Activated naive CD4-positive, alpha-beta T cell (primary cell): ENCODE measurements at places on chromosomes 1 and 21.

DNA sequence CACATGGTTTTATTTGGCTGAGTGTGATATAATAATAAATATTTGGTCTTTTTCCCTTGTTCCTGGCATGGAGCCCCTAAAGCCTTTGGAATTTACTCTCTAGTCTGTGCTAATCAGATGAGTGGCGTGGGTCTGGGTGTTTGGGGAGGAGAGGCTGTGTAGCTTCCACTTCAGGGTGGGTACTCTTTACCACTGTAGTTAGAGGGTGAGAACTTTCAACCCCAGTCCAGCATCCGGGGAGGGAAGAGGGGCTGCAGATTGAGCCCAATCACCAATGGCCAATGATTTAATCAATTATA is 20.0 kb downstream of the USP25 start:
- DNase-seq = no peak

GRCh38 chr1:20149601-20150325 is 10.6 kb downstream of the PLA2G2F start:
- no peak for DNase-seq

GRCh38 chr1:30382496-30382895 is 340.9 kb downstream of the MATN1 start:
- DNase-seq = no peak

DNA sequence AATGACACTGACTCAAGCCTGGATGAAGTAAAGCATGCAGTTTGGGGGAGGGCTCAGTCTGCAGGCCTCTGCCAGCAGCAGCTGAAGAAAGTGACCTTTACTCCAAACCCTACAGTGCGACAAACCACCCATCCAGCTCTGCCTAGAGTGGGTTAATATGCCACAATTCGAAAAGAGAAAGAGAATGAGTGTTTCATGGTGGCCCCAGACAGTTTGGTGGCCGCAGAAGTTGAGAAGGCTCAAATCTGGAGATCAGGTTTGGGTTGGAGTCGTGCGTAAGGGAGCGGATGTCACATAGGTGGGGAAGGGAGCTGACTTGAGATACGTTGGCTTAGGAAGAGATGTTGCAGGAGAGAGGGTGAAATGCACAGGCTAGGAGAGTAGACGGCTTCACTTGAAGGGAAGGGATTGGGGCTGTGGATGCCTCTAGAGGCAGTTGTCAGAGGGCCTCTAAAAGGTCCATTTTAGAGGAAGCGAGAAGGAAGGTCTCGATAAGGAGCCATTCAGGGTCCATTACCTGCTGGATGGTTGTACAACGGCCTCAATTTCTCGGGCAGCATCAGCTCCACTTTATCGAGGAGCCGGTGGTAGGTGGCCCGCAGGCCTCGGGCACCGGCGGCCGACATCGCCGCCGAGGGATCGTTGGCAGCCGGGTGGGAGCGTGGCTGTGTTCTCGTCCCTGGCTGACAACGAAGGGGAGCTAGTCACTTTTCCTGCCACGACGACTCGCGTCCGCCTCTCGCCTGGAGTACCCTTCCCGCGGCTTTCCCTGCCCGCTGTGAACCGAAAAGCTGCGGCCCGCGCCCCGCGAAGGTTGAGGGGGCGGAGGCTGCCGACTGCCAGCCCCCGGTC is 1.0 kb upstream of the DCAF6 start:
- peak; percentile 9 for DNase-seq

GRCh38 chr1:23957096-23957495 is 2.5 kb upstream of the PNRC2 start:
- no peak for DNase-seq

GRCh38 chr1:182206626-182207239 is 145.2 kb upstream of the ZNF648 start:
- no peak for DNase-seq

DNA sequence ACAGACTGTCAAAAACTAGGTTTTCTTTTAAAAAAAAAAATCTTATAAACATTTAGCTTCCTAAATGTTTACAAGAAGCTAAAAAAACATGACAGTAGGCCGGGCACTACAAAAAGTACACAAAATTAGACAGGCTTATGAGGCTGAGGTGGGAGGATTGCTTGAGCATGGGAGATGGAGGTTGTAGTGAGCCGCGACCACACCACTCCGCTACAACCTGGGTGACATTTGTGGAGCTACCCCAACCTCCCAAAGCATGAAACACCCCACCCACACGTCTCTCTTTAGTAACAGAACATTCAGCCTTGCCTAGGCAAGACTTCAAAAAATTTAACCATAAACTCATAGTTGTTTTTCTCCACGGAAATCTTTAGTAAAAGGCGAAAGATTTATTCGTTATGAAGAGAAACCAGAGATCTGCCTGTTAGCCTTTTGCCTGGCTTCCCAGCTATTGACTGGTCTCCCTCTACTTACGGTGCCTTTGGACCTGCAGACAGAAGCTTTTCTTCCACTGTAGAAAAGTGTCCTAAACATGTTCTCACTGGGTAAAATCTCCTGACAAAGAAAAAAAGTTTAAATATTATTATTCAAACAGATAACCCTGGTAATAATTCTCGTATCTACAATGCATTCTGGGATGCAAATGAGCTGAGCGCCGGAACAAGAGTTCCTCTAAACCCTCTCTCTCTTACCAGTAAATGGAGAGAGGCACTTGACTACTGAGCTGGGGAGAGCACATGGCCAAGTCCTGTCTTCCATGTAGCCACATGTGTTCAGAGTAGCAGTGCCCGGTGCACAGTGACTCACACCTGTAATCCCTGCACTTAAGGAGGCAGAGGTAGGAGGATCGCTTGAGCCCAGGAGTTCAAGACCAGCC is 9.2 kb downstream of the RNU5D-1 start:
- DNase-seq = peak; percentile 54

- DNase-seq = no peak
Measured at GRCh38 chr1:27891196-27891889, 19.0 kb downstream of the THEMIS2 start.

DNA sequence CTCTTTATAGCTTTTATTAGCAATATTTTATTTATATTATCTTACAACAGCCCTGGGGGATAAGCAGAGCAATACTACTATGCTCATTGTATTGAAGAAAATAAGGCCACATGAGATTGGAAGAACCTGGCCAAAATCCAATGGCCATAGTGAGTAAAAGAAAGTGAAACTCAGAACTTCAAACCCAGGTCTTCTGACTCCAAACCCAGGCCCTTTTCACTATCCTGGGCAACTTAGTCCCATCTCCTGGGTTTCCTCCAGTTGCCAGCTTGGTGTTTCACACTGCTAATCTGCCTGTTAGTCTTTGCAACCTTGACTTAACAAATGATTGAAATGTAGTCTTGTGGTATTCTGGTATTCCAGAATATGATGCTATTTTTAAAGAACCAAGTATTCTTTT is 22.4 kb upstream of the EXO1 start:
- no peak for DNase-seq

GRCh38 chr1:11558276-11558675 is 79.3 kb downstream of the DISP3 start:
- DNase-seq = no peak

DNA sequence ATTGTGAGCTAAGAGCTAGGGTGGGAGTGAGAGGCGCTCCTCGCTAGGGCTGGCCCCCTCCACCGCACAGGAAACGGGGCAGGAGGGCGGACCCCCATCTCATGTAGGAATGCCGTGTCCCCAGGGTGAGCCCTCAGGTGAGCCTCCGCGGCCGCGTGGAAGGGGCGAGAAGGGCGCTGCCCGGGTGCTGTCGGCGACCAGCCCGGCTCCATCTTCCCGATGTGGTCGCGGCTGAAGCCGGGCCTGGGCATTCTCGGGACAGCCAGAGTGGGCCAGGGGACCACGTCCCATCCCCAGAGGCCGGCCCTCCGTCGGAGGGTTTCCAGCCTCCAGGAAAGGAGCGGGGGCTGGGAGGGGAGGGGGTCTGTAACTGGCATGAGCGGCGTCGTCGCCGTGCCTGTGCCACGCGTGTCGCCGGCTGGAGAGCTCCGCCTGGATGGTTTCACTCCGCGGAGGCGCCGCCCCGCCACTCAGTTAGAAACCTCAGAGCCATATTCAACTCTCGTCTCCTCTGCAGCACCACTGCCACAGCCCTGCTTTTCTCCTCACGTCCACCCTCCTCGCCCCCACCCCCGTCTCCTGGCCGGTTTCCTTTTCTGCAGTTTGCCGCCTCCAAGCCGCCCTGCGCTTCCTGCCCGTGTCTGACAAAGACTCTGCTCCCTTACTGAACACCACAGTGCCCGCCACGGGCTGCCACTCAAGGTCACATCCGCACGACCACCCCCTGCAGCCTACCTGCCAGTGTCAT is at the start of gene TMEM269:
Gene TMEM269, plus strand, starts transcription at position 46 of the 748 bp plus-strand sequence. CDS start 4,903 bp downstream, outside the sequence.
- no peak for DNase-seq

- no peak for DNase-seq
Measured at GRCh38 chr1:82858031-82858430, 1057.3 kb downstream of the ADGRL2 start.

GRCh38 chr1:180366371-180367068 is 135.9 kb downstream of the ACBD6 start:
- no peak for DNase-seq

GRCh38 chr1:214524824-214525223 is 26.6 kb downstream of the PTPN14 start:
- no peak for DNase-seq

DNA sequence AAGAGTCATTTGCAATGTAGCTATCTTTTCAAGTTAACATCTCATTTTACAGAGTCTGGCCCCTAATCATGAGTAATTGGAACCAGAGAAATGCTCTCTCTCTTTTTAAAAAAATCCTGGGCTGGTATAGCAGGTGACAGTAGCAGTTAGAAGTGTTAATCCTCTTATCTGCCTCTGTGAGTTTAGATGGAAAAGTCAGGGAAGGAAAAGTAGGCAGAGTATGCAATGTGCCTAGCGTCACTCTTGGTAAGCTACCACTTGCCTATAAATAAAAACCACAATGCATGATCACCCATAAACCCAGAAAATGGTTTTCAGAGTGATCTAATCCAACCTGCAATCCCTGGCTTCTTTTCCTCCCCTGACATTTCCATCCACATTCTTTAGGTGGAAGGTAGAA is 43.2 kb downstream of the UTP25 start:
- no peak for DNase-seq

- DNase-seq = no peak
Measured at GRCh38 chr21:32824950-32825349, 53.4 kb upstream of the PAXBP1 start.

GRCh38 chr1:221910222-221910621 is 168.3 kb upstream of the DUSP10 start:
- no peak for DNase-seq

DNA sequence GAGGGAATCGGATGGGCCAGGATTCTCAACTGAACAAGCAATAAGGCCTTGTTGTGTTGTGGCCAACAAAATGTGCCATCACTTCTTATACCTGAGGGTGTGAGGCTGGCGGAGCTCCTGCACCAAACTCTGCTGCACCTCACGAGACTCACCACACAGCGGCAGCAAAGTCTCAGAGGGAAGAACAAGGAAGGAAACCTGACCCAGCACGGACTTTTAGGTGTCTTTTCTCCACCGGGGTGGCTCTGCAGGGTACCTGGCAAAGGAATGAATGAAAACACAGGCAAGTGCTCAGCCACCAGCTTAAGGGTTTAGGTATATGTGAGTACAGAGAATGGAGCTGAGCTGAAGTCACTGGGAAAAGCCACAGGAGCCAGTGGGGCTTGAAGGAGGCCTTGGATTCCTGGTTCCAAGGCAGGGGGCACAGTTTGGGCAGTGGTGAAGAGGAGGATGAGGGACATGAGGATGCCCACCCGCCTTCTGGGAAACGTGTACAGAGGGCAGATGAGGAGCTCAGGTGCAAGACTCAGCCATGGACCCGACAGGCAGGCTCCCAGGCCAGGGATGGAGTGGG is 31.1 kb upstream of the HSD3B1 start:
- DNase-seq = no peak

DNA sequence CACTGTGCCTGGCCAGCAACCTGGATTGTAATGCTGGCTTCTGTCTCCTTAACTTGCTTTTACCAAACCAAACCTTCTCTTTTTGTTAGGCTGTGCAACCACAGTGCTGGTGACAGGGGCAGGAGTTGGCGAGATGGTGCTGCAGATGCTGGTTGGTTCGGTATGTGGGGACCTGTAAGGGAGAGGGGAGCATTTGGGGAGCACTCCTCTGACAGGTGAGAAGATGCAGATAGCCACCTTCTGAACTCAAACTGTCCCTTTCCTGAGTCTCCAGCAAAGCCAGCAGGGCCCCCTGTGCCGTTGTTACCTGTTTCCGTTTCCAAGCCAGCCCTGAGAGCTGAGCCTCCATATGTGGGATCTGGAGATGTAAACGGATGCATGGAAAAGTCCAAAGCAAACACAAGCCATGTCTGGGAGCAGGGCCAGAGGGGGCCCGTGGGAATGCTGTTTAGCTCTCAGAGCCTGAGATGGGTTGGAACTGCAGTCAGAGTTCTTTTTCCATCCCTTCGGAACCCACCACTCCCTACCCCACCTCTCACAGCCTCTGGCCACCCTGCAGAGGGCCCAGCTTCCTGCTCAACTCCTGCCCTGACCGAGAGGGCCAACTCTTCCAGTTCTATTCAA is 34.0 kb downstream of the ELK4 start:
- DNase-seq = no peak
